ENCODE measurements at places on chromosomes 5 and 9. TPM values are rescaled to one million over a fixed set of nuclear protein-coding genes. Genes with fewer than 3 reads are reported as not detected.

The SELENOP gene
- total RNA-seq: 68.9 TPM

The SIT1 gene
- not detected for total RNA-seq

The SAXO1 gene
- under 0.01 TPM for total RNA-seq

The IL5 gene
- total RNA-seq: not detected

The DDX4 gene
- total RNA-seq: not detected

The NNT gene
- total RNA-seq: 97.7 TPM

DNA sequence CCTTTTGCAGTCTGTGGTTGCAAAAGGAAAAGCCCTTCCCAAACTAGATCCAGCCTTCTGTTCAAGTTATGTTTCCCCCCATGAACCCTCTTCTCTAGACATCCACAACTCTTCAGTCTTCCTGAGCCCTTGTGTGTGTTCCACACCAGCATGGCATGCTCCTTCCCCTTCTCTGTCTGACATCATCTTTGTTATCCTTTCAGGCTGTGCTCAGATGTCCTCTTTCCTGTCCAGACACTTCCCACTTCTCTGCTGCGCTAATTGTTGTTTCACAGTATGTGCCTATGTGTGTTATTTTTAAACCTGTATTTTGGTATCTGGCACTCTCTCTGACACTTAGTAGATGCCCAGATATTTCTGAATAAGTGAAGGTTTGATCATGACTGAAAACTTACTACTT, 38.2 kb downstream of the FOCAD start:
- no peak for DNase-seq

- DNase-seq: no peak
Measured at GRCh38 chr9:133379153-133380086, 3.3 kb downstream of the STKLD1 start.

GRCh38 chr9:84597131-84597530, 72.4 kb upstream of the NTRK2 start:
- no peak for DNase-seq

DNA sequence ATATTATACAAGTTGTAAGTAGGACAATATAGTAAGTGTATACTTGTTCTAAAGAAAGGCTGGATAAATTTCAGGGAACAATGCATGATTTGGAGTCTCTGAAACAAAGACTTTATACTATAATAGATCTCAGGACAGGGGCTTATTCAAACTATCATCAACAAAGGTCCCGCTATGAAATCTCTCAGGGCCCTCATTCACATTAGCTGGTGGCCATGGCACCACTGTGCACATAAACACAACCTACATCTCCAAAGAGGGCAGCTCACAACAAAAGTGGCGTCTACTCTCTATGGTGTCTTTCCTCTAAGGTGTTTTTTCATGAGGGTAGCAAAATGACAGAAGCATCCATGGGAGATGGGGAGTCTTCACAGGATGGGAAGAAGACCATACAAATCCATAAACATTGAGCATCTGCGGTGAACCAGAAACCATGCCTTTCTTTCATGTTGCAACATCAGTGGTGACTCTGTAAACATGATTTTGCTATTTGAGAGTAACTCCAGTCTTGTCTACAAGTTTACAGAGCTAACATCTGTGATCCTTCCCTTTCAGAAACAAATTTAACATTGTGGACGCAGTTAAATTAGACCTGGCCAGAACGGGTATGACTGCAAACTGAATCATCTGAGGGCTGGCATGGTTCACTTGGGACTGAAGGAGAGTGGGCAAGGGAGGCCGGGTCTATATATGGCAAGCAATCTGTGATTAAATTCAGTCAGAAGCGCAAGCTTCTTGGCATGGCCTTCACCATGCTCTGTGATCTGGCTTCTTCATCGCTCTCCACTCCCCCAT, 5.5 kb downstream of the TTLL11 start:
- peak; percentile 45 for DNase-seq

DNA sequence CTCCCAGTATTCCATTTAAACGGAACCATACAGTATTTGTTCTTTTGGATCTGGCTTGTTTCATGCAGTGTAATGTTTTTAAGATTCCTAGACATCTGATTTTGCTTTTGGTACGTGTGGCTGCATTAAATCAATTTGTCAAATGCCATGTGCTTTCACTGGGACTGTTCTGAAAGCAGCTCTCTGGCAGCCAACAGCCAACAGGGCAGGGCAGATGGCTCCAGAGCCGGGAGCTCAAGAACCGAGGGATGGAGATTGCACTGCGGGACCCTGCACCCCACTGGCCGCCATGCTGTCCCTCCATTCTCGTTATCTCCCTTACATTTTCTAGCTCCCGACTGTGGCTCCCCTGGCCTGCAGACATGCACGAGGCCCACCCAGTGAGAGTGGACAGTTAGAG, 33.4 kb upstream of the AIF1L start:
- no peak for DNase-seq

- DNase-seq: no peak
Measured at GRCh38 chr5:140259500-140259899, 43.4 kb downstream of the PFDN1 start.

GRCh38 chr9:129023908-129024233, 4.3 kb downstream of the SH3GLB2 start:
- no peak for DNase-seq

GRCh38 chr5:154734370-154735248, 20.6 kb upstream of the LARP1 start:
- no peak for DNase-seq

DNA sequence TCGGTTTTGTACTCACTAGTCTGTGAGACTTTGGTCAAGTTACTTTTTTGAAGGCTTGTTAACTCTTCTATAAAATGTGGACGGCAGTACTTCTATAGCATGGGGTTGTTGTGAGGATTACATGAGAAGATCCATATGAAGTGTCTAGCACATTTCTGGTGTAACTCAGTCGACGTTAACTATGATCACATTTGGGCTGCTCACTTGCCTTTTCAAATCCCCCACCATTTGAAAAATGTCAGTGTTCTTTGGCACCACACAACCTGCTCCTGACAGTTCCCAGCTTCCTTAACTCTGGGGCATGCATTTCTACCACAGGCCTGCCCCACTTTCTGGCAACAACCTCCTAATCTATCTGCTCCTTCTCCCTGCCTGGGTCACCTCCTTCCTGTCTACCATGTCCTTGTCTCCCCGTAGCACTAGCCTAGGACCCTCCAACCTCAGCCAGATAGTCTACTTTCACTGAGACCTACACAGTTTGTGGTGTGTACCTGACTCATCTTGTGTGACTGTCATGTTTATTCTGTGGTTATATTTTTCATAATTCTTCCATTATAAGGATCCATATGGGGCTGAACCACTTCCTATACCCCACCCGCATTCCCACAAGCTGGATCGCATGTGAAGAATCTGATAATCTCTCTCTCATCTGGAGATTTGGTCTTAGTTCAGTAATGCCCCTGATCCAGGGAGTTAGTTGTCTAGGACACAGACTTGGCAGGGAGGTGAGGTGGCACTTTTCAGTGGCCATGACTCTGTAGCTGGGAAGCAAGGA, 30.2 kb upstream of the BASP1 start:
- no peak for DNase-seq

GRCh38 chr9:37082214-37082765, 38.1 kb upstream of the ZCCHC7 start:
- DNase-seq: no peak
